ENCODE measurements at places on chromosomes 7 and 10. TPM values are rescaled to one million over a fixed set of nuclear protein-coding genes. Genes with fewer than 3 reads are reported as not detected.

The NRCAM gene
- 11.8 TPM for polyA plus RNA-seq

The NRP1 gene
- 33.4 TPM for polyA plus RNA-seq

The INTS1 gene
- 50.0 TPM for polyA plus RNA-seq

The GPR141 gene
- polyA plus RNA-seq: 0.52 TPM

The TEX47 gene
- polyA plus RNA-seq: not detected

The SKIDA1 gene
- 1.9 TPM for polyA plus RNA-seq

The LIPN gene
- not detected for polyA plus RNA-seq

The GIMAP4 gene
- 17.8 TPM for polyA plus RNA-seq

The TMEM229A gene
- 3.7 TPM for polyA plus RNA-seq

The OPN1SW gene
- 0.18 TPM for polyA plus RNA-seq

The TFR2 gene
- polyA plus RNA-seq: 2.7 TPM

The CASD1 gene
- polyA plus RNA-seq: 31.0 TPM

The TACC2 gene
- polyA plus RNA-seq: 85.5 TPM

The NKX2-3 gene
- 22.1 TPM for polyA plus RNA-seq

The ITPRID1 gene
- polyA plus RNA-seq: 0.25 TPM

The ANKRD2 gene
- polyA plus RNA-seq: 0.13 TPM

The PNLIPRP3 gene
- polyA plus RNA-seq: not detected

Data from large intestine (tissue), 12 donors.